ENCODE measurements at places on chromosomes 2 and 18. TPM values are rescaled to one million over a fixed set of nuclear protein-coding genes. Genes with fewer than 3 reads are reported as not detected.
A peak's percentile ranks its signal among the peaks of the same experiment; 100 is the strongest.

MDH1B gene
- 16.6 TPM for polyA plus RNA-seq

DNA sequence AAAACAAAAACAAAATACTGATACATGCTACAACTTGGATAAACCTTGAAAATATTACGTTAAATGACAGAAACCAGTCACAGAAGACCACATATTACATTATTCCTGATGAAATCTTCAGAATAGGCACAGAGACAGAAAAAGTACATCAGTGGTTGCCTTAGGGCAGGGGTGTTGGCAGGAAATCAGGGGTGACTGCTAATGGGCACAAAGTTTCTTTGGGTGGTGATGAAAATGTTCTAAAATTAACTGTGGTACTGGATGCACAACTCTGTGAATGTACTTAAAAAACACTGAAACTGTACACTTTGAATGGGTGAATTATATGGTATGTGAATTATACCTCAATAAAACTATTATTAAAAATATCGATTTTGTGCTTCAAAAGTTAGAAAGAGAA is 16.6 kb downstream of the NCKAP1 start:
- no peak for DNase-seq

GRCh38 chr2:27878825-27879224 is 11.4 kb downstream of the RBKS start:
- DNase-seq, result no peak

- DNase-seq, result peak; percentile 73
These were observed 83.0 kb upstream of the ZNF532 start for GRCh38 chr18:58781627-58782194.

DNA sequence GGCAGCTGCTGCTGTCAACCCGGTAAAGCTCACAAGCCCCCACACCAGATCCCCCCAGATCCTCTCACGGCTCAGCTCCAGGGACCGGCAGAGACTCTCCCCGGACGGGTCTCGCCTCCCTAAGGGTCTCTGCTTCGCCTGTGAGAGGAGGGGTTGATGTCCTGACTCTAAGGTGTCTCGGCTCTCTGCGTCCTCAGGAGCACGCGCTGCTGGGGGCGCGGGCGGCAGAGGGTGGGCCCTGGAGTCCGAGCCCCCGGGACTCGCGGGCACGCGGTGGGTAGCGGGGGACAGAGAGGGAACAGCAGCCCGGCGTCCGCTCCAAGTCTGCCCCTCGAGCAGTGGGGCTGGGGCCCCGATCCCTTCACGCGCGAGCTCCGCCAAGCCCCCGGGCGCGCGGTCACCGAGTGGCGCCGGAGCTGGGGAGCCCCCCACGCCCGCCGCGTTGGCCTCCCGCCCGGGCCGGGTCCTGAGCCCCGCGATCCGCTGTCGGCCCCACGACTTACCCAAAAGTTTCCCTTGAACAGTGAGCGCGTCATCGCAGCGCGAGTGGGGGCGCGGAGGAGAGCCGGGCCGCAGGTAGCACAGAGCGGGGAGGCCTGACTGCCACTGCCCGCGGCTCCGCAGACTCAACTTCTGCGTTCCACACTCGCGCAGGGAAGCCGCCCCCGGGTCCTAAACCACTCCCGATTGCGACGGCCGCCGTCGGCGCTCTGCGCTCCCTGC is at the start of gene PSTPIP2:
Gene PSTPIP2 (minus strand): TSS at position 608 of the 723 bp plus-strand sequence. CDS start 72 bp downstream, at position 536.
- DNase-seq, result no peak

DNA sequence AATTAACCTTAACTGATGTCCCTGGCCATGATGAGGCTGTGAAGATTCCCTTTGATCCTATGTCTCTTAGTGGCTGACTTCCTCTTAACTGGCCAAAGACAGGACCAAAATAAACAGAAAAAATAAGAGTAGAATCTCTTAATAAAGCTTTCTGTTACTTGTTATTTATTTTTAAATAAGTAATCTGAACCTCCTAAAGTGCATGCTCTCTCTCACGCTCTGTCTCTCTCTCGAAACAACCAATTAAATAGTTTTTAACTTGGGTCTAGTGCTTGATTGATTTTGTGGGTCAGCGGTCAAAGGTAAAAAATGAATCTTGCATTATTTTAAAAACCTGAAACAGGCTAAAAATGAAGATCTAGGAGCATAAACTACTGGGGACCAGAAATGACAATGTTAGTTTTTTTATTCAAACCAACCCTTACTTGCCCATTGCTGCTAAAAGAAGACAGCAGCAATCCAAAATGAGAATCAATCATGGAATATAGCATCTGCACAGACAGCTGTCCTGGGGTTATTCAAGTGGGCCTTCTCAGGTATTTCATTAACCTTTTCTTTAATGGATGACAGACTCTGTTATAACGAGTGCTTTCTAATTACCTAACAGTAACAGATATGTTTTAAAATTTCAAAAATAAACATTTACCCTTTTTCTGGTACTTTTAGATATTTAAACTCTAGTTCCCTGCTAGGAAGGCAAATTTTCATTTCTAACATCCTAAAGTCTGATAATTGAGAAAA is 11.2 kb downstream of the GAREM1 start:
- peak; percentile 24 for DNase-seq

TDRD15 gene
- polyA plus RNA-seq, result 0.04 TPM

DNA sequence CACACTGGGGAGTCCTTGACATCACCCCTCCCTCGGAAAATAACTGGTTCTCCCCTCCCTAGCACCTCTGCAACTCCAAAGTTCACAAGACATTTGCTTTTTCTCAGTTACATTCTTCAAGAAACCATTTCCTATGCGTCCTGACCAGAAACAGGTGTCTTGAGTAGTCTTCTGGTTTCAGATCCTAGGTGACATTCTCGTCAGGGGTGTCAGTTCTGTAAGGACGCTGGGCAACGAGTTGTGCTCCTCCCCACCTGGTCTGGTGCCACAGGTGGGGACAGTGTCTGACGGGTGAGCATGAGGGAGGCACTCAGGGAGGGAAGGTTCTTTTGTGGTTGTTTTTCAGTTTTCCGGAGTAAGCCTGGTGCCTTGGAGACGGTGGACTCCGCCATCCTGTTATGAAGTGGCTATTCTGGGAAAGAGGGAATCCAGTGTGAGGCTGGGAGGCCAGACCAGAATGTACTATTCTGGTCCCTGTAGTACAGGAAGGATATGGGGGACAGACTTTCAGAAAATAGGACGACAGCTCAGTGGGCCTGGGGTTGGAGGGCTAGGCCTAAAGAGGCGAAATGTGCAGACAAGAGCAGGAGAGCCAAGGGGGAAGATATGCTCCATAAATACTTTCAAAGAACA is 50.6 kb downstream of the EPAS1 start:
- DNase-seq, result no peak

DNA sequence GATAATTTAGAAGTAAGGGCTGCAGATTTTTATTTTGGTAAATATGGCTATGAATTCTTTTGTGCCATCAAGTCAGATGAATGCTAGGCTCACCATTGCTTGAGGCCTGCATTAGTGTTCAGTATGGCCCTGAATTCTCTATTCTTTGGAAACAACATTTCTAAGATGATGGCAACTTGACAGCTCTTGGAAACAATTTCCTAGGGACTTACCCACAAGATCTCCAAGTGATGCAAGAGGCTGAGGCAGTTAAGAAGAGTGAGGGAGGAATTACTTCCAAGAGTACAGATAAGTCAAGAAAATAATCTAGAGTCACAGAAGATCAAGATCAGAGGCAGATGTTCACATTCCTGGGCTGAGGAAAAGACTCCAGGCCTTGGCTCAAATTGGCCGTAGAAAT is 129.1 kb downstream of the NRP2 start:
- DNase-seq, result no peak

DNA sequence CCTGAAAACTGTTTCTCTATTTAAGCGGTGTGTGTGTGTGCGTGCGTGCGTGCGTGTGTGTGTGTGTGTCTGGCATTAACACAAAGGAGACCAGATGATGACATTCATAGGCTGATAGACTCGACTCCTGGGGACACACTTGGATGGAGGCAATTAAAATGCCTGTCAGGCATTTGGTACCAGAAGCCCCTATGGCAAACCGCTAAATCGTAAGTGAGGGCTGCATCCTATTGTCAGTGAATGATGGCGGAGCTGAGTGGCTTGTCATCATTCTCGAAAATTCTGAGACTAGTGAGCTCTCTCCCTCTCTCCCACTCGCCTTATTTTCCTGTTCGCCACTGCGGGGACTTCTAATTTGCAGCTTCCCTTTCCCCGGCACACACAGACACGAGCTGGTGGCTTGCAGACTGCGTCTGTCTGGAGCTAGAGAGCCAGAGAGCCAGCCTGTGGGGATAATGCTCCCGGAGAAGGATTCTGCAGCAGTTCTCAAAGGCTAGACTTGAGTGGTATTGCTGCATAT is 155.4 kb downstream of the MAP2 start:
- DNase-seq, result peak; percentile 44

DNA sequence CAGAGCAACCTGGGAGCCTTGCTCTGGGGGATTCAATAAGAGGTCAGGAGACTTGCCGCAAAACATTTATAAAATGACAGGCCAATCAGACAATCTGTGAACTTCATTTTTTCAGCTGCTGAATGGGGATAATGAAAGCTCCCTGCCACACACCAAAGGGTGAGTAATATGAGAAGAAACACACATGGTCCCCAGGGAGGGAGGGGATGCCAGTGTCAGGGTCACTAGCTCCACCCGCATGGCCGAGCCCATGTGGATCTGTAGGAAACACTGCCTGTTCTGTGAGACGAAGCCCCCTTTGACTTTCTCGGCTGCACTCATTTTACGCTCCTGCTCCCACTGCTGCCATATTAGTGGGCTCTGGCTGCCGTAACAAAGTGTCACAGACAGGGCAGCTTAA is 521.0 kb upstream of the RAB6C start:
- DNase-seq, result no peak

DNA sequence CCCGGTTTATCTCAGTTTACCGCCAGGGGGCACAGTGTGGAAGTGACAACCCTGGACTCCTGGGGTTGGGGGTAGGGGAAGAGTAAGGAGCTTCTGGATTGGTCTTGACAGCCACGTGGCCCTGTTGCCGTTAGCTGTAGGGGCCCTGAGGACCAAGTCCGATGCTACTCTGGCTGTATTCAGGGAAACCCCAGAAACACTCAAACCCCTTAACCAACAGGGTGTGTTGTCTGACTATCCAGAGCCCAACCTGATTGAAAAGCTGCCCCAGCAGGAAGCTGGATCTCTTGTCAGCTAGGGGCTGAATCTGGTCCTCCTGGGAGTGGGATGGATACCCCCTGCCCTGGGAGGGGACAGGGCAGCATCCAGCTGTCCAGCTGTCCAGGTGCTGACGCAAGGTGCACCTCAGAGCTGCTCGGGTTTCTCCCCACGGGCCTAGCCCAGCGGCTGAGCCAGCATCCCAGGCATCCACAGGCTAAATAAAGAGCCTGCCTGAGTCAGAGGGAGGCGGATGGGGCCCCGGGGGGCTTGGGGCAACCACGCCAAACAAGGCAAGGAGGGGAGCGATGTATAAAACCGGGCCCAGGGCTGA is 3.1 kb upstream of the GMPPA start:
- DNase-seq, result no peak

DNA sequence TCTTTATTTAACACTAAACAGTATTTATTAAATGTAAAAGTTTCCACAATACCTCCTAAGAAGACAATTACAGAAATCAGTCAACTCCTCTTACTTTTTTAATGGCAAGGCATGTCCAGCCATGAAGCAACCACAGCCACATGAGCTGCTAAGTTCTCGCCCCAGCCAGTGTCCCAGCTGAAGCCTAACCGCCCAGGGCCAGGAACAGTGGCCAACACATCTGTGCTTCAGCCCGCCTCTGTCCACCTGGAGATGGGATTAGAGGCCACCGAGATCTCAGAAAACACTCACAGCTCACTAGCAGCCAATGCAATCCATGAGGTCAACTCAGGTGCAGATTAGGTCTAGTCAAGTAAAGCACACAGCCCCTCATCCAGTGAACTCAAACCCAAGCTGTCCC is 40.2 kb downstream of the PID1 start:
- no peak for DNase-seq

VIL1 gene
- polyA plus RNA-seq, result 15.3 TPM

HJURP gene
- 24.1 TPM for polyA plus RNA-seq

- no peak for DNase-seq
These were observed 122.0 kb upstream of the MYCN start for GRCh38 chr2:15818318-15818753.

- no peak for DNase-seq
These were observed 139.8 kb downstream of the RBMS1 start for GRCh38 chr2:160353813-160354212.

DSG1 gene
- polyA plus RNA-seq, result 0.18 TPM

DNA sequence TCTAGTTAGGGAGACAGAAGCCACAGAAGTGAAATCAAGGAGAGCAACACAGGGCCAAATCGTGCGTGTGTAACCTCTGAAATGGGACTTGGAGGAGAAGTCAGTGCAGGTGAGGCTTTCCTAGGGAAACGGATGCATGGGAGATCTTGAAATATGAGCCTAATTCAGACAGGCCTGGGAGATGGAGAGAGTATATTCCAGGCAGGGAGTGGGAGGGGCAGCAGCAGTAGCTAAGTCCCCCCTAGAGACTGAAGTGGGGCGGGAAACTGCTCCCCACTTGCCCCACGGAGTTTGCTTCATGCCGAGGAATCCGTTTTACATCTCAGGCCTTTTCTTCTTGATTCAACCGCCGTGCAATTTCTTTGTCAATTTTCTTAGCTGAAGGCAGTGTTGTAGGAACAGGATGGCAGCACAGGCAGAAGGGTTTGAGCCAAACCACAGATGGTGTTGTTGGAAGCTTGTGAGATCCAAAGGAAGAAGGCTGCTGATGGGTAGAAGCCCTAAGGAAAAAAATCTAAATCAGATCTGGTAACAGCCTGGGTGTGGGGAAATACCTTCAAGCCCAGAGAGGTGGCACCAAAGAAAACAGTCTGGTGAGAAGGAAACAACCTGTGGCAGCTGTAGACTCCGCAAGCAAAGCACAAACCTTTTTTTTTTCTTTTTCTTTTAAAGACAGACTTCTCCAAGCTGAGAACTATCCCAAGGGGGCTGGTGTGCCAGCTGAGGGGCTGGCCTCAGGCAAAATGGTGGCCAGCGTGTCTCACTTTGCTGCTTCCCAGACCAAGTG is 40.2 kb downstream of the EPAS1 start:
- DNase-seq, result no peak

LIMS3 gene
- 5.4 TPM for polyA plus RNA-seq

DNA sequence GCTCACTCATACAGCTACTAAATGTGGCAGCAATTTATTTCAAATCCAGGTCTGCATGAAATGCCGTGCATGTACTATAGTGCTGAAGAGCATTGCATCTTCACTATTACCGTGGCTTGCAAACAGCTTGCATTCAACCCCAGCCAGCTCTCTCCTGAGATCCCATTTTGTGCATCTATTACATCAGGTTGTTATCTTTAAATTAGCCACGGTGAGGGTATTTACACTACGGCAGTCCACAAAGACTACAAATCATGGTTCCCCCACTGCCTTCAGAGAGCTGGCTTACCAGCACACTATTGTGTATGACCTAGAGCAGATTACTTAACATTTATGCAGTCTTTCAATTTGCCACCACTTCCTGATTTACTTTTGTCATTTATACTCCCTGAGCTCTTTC is 621.3 kb upstream of the LRATD1 start:
- no peak for DNase-seq
